Stimulated activated CD8-positive, alpha-beta memory T cell treated with anti-CD3 and anti-CD28 coated beads, Interleukin-4, amount 100 ng/mL, for 4 hours (primary cell): ENCODE measurements at places on chromosomes 16 and 17.

DNA sequence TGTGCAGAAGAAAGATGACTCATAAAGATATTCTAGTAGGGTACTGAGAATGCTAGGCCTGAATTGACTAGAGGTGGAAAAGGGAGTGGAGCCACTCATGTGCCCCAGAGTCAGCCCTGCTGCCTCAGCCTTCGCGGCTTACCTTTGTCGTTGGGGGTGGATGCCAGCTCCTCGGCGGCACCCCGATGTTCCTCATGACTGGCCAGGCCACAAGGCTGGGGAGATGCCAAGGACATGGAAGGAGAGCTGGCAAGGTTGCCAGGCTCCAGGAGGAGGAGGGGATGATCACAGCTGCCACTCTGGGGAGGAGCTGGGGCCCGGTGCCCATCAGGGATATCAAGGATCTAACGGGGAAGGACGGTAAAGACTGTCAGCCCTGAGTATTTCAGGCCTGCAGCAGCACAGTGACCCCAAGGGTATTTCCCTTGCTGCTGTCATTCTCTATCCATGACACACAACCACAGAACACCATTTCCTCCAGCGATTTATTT is 9.7 kb upstream of the SLC35B1 start:
- no peak for DNase-seq

GRCh38 chr16:89448656-89449055 is 41.7 kb downstream of the ANKRD11 start:
- no peak for DNase-seq

DNA sequence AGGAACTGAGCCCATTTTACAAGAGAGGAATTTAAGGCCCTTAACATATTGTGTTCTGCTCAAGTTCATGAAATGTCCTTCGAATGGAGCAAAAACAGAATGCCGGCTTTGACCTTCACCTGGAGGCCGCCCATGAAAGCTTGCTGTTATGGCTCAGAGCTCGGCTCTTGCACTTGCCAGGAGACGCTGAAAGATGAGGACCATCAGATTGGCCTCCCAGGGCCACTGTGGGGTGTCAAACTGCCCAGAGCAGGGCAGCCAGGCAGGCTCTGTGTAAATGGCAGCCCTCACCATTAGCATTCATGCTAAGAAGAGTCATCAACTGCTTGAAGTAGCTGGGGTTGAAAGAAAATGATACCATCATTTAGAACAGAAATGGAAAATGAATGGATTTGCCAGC is 39.3 kb downstream of the IL21R start:
- DNase-seq, result no peak

- DNase-seq, result no peak
Measured at GRCh38 chr17:29237476-29238132, 9.1 kb upstream of the CRYBA1 start.

DNA sequence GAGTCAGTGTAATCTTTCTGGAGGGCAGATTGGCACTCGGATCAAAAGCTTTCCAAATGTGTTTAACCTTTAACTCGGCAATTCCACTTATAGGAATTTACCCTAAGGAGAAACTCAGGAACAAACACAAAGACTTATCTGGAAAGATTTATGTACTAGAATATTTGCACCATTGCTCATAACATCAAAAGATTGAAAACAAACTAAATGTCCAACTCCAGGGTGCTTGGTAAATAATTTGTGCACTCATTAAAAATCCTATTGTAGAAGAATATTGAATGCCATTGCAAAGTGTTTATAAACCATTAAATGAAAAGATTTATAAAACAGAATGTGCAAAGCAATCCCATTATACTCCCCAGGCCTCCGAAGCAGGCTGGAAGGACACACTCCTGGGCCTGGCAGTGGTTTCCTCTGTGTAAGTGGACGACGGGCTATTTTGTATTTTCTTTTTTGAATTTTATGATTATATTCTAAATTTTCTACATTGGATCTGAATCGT is 18.7 kb upstream of the RBFOX3 start:
- no peak for DNase-seq

GRCh38 chr17:35944151-35944550 is 638 bp upstream of the LYZL6 start:
- DNase-seq, result no peak

- no peak for DNase-seq
Measured at GRCh38 chr17:51853857-51854256, 304.7 kb downstream of the CA10 start.

- DNase-seq, result no peak
Measured at GRCh38 chr16:17173281-17173680, 297.5 kb downstream of the XYLT1 start.
